ENCODE measurements at places on chromosomes 4 and X.

- DNase-seq, result no peak
Observed at GRCh38 chr4:37821953-37822605, 4.4 kb upstream of the PGM2 start.

GRCh38 chr4:2371765-2372487 lies 46.5 kb downstream of the ZFYVE28 start:
- DNase-seq, result no peak

GRCh38 chr4:90958256-90958895 lies 831.2 kb downstream of the CCSER1 start:
- no peak for DNase-seq

DNA sequence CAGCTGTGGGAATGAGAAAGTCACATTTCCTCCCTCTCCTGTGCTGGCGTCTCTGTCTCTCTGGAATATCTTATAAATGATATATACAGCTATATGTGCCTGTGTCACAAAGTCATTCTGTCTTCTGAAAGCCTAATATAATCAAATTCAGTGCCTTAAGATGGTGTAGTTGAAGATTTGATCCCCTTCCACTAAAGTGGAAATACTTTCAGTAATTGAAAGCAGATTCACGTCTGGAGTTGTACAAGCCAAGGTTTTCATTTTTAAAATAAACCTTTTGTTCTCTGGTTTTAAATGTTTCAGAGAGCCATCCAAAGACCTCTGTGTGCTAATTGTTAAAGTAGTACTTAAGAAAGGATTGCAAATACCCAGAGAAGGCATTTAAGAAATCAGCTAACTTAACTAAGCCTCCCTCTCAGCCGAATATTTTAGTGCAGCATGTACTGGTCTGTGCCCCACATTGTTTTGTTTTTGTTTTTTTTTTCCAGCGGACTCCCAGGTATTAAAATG lies 206.8 kb downstream of the TENM3 start:
- DNase-seq, result no peak

DNA sequence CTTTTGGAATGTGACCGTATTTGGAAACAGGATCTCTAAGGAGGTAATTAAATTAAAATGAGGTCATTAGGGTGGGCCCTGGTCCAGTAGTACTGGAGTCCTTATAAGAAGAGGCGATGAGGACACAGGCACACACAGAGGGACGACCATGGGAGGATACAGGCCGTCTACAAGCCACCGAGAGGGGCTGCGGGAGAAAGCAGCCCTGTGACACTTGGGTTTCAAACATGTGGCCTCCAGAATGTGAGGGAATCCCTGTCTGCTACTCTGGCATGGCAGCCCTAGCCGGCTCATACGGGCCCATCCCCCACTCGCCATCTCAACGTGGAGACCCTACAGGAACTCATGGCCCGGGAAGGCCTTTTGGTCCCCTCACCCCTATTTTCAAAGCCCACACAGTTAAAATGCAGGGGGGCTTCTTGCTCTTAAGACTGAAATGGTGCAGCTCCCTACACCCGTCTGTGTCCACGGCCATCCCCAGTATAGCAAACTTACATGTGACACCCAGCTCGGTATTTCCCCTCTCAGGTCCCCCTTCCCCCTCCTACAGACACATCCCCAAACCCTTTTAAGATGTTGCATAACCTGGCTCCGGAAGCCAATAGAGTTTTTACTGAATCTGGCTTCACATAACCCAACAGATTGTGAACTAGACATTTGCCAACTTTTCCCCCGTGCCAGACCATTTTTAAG lies 124.1 kb upstream of the TBL1X start:
- no peak for DNase-seq

- DNase-seq, result no peak
Observed at GRCh38 chrX:21678048-21678612, 20.0 kb upstream of the KLHL34 start.

DNA sequence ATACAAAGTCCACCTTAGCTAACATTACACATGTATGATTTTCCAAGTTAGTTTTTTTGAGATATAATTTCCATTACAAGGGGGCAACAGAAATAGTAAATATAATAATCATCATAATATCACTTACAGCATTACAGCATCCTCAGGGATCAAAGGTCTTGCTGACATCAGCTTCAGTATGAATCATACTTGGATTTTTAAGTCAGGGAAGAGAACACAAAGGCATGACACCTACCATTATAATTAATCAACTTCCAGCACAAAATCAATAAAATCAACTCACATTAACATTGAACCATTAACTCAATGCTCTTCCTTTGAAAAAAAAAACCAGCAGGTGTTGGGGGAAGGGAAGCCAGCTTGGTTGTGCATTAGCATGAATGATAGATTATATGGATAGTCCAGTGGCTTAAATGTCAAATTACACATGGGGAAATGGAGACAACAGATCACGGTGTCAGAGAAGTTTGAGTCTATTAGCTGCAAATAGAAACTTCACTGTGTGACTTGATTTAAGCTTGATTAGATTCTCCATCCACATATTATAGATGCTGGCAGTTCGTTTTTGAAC lies 66.9 kb upstream of the CAPN6 start:
- DNase-seq, result no peak

DNA sequence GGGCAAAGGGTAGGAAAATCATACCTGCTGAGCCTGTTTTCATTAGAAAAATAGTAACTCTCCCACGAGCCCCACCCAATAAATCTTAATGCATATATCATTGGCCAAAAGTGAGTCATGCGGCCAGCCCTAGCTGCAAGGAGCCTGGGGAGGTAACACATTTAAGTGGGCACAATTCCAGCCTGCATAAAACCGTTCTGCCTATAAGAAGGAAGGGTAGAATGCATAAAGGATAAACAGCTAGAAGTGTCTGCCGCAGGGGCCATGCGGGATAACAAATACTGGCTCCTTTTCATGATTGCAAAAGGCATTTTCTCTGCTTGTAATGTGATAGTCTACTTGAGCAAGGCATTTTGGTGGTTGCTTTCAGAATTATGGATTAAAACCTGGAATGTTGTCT lies 37.1 kb downstream of the EFHC2 start:
- DNase-seq, result peak; percentile 56

GRCh38 chrX:100687546-100687945 lies 43.5 kb downstream of the SRPX2 start:
- no peak for DNase-seq

DNA sequence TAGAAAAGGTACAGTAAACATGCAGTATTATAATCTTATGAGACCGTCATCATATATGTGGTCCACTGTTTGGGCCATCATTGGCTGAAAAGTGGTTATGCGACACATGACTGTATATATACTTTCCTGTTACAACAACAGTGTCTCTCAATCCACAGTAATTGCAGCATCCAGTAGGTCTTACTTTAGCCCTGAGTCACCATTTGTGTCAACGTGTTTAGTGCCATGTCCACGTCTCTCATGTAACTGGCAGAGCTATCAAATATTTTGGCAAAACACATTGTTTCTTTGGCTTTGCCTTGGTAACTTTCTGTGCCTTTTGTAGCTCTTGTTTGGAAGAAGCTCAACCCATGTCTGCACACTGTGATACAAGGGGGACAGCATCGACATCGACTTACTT lies 73.8 kb downstream of the CD38 start:
- DNase-seq, result no peak

GRCh38 chrX:51144828-51145442 lies 187.7 kb upstream of the NUDT10 start:
- no peak for DNase-seq

GRCh38 chr4:181078196-181078595 lies 1165.0 kb upstream of the TENM3 start:
- no peak for DNase-seq

DNA sequence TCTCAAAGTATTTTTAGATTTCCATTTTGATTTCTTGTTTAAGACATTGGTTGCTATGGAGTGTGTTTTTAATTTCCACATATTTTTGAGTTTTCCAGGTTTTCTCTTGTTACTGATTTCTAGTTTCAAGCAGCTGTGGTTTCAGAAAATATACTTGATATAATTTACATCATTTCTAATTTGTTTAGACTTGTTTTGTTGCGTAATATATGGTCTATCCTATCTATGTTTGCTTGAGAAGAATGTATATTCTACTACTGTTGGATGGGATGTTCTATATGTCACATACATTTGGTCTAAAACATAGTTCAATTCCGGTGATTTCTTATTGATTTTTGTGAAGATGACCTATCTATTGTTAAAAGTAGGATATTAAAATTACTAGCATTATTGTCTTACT lies 170.5 kb upstream of the EMCN start:
- no peak for DNase-seq

- DNase-seq, result no peak
Observed at GRCh38 chr4:34678431-34678830, 1565.9 kb downstream of the ARAP2 start.

- no peak for DNase-seq
Observed at GRCh38 chrX:105260291-105261043, 40.0 kb upstream of the TEX13A start.

GRCh38 chr4:177404986-177405385 lies 37.3 kb downstream of the AGA start:
- DNase-seq, result no peak

DNA sequence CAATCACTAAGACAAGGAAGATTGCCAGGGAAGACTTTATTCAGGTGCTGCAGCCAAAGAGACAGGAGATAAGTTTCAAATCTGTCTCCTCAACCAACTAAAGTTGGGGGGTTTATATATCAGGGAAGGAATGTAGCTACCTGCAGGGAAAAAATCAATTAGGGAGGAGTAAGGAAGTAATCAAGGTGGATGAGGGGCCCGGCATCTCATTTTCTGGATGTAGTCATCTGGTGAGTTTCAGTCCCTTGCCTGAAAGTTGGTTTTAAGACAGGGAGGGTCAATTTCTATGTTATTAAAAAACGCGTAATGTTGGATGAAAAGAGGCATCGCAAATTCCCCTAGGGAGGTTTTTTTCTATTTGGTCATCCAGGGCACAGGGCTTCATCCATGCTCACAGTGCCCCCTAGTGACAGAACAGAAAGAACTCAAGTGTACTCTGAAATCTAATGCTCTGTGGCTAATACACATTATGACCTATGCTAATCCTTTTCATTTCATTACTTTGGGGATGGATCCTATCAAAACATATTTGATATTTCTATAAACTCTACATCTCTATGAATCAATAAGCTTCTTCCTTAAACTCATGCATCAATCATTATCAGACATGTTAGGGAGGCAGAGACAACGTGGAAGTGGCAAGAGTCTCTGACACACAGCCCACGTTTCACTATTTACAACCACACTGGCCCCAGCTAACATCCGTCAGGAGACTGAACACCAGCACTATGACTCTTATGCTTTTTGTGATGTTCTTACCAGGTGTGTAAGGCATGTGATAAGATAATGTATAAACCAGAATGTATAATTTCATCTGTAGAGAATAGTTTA lies 1577.0 kb upstream of the TENM3 start:
- DNase-seq, result no peak

DNA sequence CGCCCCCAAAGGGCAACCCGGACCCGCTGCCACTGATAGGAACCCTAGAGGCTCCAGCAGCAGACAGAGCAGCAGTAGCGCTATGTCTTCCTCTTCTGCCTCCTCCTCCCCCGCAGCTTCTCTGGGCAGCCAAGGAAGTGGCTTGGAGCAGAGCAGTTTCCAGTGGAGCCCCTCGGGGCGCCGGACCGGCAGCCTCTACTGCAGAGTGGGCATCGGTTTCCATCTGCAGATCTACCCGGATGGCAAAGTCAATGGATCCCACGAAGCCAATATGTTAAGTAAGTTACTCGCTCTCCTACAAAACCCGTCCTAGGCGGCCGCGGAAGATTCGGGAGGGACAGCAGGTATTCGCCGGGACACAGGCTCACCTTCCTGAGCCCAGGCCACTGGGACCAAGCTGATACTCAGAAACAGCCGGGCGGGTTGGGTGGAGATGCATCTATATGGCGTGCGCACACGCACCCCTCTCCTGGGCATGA lies 477 bp downstream of the FGF5 start:
- no peak for DNase-seq

- DNase-seq, result no peak
Observed at GRCh38 chr4:72505314-72505744, 63.7 kb downstream of the ADAMTS3 start.

- no peak for DNase-seq
Observed at GRCh38 chr4:17060230-17060629, 161.8 kb upstream of the LDB2 start.

GRCh38 chrX:78922754-78923153 lies 22.4 kb upstream of the P2RY10 start:
- no peak for DNase-seq

DNA sequence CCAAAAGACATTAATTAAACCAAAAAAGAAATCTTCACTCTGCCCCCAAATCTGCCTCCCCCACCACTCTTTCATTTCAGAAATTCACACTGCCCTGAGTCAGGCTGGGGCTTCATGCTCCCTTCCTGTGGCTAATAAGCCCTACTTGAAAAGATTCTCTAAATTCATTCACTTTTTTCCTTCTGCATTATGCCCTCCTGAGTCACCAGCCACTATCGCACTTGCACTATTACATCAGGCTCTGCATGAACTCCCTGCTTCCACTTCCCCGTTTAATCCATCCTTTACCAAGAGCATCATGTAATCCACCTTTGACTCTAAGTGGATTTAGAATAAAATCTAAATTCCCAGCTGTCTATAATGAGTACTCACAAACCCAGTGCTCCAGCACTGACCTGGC lies 295.4 kb upstream of the KLF3 start:
- DNase-seq, result no peak

- no peak for DNase-seq
Observed at GRCh38 chr4:110489901-110490508, 14.1 kb downstream of the ENPEP start.

GRCh38 chr4:173367285-173367684 lies 3.5 kb upstream of the SAP30 start:
- no peak for DNase-seq

DNA sequence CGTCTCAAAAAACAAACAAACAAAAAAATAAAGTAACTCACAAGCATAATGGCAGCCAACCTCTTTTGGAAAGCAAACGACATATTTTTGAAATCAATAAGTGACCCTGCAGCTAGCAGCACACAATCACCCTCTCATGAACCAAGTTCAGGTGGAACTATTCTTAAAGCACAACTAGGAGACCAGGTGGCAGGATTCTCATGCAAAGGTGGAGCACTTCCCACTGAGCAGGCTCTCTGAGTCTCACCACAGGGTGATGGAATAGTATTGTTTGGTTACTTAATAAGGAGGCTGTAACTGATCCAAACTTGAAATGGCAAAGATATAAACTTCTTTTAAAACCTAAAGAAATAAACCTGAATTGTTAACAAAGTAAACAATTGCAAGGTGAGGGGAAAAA lies 1293.1 kb downstream of the PCDH19 start:
- DNase-seq, result no peak

DNA sequence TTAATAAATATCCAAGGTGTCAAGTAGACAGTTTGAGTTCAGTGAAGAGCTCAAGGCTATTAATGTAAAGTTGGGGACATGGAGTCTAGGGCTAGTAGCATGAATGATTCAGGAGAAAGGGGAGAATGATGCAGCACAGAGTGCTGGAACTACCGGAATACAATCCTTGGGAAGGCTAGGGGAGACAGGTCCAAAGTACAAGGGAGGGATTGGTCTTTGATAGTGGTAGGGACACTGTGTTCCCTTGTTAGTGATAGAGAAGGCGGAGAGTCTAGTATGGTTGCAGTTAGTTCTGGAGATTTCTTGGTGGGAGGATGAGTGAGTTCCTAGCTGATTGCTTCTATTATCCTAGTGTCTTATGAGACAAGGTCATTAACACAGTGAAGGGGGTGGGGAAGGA lies 8.7 kb downstream of the GCNA start:
- no peak for DNase-seq

All from NCI-H1436 treated with DMSO at 0.1 percent for 48 hours (cell line).